ENCODE measurements at places on chromosomes 5 and 9.

GRCh38 chr5:128093368-128093767 lies 9.8 kb downstream of the SLC12A2 start:
- DNase-seq, result no peak

- no peak for DNase-seq
These were observed 40.0 kb downstream of the EBF1 start for GRCh38 chr5:159059722-159060121.

GRCh38 chr5:171499611-171500010 lies 80.2 kb downstream of the FGF18 start:
- no peak for DNase-seq

DNA sequence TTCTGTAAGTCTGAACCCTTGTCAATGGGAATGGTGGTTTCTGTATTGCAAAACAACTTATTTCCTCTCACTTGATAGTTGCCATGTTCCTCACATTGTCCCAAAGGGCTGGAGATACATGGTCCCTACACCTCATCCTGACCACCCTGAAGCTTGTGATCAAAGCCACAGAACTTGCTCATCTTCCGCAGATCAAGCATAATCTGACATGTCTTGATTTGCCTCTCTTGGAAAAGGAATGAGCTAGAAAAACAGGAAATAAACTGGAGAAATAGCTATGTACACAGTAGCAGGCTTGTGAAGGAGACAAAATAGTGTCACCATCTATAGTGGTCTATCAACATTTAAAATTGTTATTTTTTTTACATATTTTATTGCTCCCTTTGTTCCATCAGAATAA lies 871.9 kb upstream of the C9orf72 start:
- no peak for DNase-seq

DNA sequence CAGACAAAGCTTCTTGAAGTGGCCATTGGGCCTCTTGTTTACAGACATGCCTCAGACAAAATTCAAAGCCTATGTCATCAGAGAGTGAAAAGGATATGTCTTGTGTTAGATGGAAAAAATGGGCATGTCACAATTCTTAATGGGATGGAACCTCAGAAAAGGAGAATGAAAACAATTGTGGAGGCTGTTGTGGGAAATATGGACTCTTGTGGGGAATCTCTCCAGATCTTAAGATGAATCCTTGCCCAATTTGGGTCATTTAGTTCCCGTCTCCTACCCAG lies 19.5 kb downstream of the SLC22A5 start:
- no peak for DNase-seq

DNA sequence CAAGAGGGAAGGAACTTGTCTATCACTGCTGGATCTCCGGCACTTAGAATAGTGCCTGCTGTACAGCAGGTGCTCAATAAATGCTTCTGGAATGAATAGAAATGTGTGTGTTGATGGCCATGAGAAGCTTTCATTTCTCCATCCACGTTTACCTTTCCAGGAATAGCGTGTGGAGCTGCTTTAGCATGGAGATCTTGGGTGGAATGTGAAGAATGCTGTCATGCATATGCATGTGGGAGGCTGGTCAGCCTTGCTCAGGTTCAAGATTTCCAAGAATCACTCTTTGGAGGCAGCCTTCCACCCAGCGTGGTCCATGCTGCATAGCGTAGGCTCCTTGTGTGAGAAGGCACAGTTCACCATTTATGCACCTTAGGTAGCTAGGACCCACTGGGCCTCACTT lies 19.2 kb downstream of the COL15A1 start:
- DNase-seq, result no peak

- DNase-seq, result no peak
These were observed 145.6 kb downstream of the FSTL4 start for GRCh38 chr5:133466556-133467334.
